Psoas muscle (tissue), 8 donors: ENCODE measurements at places on chromosomes 16 and 17. TPM values are rescaled to one million over a fixed set of nuclear protein-coding genes. Genes with fewer than 3 reads are reported as not detected.

GRCh38 chr17:77909816-77910215, 48.7 kb upstream of the TNRC6C start:
- H3K27me3 ChIP-seq: no peaks in the 10 kb centered on the region
- no peak for DNase-seq
- no peak overlapping the region for H3K27ac ChIP-seq
- H3K4me1 ChIP-seq: no peaks in the 10 kb centered on the region
- H3K36me3 ChIP-seq: no peaks in the 10 kb centered on the region

GRCh38 chr17:17237026-17237799, at the start of gene FLCN:
FLCN (minus strand) TSS chr17:17237168; CDS start chr17:17228137, 9,031 bp downstream.
- peak within 1 kb of the TSS; percentile 93 for H3K4me3 ChIP-seq
- no peaks in the 10 kb centered on the region for H3K27me3 ChIP-seq
- H3K4me1 ChIP-seq: peaks cover 32% of the 10 kb centered on the region
- H3K27ac ChIP-seq: peak within 1 kb of the TSS; percentile 99
- peaks cover 8% of the 10 kb centered on the region for H3K36me3 ChIP-seq

- H3K4me3 ChIP-seq: no peak overlapping the region
- no peaks in the 10 kb centered on the region for H3K27me3 ChIP-seq
- H3K36me3 ChIP-seq: no peaks in the 10 kb centered on the region
- no peak overlapping the region for H3K27ac ChIP-seq
These were observed 56.4 kb downstream of the VMP1 start for GRCh38 chr17:59763861-59764260.

GRCh38 chr16:89393738-89394406, 96.5 kb downstream of the ANKRD11 start:
- no peak overlapping the region for H3K4me3 ChIP-seq
- H3K4me1 ChIP-seq: peaks cover 56% of the 10 kb centered on the region
- H3K27ac ChIP-seq: peak overlapping the region; percentile 64
- no peaks in the 10 kb centered on the region for H3K36me3 ChIP-seq
- DNase-seq: peak; percentile 45

DNA sequence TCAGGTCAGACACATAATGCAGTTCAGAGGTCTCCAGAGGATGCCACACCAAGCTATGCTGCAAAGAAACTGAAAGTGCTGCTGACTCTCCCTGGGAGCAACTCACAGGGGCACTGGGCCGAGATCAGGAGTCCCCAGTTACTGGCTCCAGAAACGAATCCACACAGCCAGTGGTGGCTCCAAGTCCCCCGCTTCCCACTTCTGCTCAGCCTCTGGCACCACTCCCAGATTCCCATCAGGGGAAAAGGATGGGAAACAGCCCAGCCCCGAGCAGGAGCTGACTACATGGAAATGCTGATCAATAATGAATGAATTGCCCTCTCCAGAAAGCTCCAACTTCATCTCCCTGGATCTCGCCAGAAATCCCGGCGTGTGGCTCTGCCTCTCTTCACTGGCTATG, 62.3 kb upstream of the CDH5 start:
- DNase-seq: no peak
- no peak overlapping the region for H3K4me3 ChIP-seq
- H3K27ac ChIP-seq: no peak overlapping the region
- peaks cover 5% of the 10 kb centered on the region for H3K27me3 ChIP-seq
- no peaks in the 10 kb centered on the region for H3K36me3 ChIP-seq

- H3K27me3 ChIP-seq: no peaks in the 10 kb centered on the region
- H3K27ac ChIP-seq: no peak overlapping the region
- no peak overlapping the region for H3K4me3 ChIP-seq
These were observed 224.5 kb upstream of the MAF start for GRCh38 chr16:79825002-79825401.

DNA sequence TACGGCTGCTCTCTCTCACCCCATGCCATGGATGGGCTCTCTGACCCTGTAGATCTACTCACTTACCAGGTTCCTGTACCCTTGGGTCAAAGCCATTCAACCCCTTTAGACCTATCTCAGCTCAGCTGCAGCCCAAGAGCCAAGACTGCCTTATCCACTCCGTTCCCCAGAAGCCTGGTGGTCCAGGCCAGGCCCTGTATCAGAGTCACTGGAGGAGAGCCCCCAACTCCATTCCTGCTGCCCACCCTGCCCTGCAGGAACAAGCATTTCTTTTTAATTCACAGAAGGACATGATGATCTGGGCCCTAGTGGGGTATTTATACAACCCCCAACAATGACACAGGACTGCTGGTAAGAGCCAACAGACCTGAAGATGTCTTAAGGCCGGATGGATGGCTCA, 76.8 kb downstream of the AIPL1 start:
- peaks cover 3% of the 10 kb centered on the region for H3K27me3 ChIP-seq
- H3K4me1 ChIP-seq: no peaks in the 10 kb centered on the region
- no peaks in the 10 kb centered on the region for H3K36me3 ChIP-seq
- DNase-seq: no peak

CCDC144A gene
- 0.14 TPM for polyA plus RNA-seq

CNGB1 gene
- not detected for polyA plus RNA-seq

HOXB9 gene
- polyA plus RNA-seq: 0.10 TPM
